ENCODE measurements at places on chromosomes 16 and 17.
A peak's percentile ranks its signal among the peaks of the same experiment; 100 is the strongest.

DNA sequence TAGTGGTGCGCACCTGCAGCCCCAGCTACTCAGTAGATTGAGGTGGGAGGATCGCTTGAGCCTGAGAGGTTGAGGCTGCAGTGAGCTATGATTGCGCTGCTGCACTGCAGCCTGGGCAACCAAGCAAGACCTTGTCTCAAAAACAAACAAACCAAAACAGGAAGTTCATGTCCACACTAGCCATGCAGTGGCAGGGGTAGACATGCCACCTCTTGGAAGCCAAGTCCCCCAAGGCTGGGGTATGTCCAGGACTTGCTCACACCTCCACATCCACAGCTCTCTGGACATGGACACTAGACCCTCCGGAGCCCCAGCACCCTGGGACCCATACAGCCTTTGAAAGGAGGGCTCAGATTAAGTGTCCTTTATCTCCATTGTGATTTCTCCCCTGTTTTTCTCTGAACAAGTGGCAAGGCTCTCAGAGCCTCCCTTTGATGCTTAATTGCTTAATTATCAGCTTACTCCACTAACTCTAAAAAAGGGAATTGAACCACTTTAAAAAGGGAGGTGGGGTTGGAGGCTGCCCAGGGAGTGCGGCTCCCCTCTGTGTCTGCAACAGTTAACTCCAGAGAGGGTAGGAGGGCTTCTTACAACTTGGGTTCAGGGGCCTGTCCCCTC is 424.6 kb upstream of the C16orf82 start:
- DNase-seq = no peak

GRCh38 chr16:74888232-74888862 is 96.6 kb downstream of the WDR59 start:
- DNase-seq = no peak

DNA sequence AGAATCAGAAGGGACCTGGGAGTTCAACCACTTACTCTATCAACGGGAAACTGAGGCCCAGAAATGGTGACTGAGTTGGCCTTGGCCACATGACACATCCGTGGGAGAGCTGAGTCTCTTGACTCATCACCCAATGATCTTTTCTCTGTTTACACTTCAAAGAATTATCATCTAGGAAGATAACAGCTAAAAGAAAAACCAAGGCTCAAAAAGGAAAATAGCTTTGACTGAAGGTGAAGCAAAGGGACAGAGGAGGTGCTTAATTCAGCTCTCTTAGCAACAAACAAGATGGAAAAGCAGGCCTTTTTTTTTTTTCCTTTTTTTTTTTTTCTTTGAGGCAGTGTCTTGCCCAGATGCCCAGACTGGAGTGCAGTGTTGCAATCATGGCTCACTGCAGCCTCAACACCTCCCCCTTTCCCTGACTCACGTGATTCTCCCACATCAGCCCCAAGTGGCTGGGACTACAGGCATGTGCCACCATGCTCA is 16.7 kb downstream of the ERCC4 start:
- no peak for DNase-seq

DNA sequence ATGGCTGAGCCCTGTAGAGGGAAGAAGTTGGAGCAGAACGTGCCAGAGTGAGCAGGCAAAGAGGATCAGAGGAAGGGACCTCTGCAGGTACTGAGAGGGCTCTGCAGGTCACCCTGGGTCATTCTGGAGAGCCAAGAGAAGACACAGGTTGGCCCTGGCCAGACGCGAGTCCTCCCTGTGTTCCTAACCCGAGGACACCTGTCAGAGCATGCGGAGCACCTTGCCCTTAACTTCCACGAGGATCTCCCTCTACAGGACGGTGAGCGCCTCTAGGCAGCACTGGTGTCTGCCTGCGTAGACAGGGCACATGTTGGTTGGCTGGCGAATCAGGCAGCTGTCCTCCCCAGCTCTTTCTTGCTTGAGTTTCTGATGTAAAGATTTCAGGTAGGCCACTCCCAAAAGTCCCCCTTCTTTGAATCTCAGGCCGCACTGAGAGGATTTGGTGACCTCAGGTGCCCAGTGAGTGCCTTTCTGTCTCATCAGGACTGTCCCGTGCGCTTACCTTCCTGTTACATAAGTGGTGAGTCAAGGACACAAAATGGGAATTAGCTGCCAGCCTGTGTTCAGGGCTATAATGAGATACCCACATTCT is 45.3 kb downstream of the MPRIP start:
- DNase-seq = peak; percentile 89

- no peak for DNase-seq
Measured at GRCh38 chr17:80151333-80151732, 4.4 kb upstream of the EIF4A3 start.

DNA sequence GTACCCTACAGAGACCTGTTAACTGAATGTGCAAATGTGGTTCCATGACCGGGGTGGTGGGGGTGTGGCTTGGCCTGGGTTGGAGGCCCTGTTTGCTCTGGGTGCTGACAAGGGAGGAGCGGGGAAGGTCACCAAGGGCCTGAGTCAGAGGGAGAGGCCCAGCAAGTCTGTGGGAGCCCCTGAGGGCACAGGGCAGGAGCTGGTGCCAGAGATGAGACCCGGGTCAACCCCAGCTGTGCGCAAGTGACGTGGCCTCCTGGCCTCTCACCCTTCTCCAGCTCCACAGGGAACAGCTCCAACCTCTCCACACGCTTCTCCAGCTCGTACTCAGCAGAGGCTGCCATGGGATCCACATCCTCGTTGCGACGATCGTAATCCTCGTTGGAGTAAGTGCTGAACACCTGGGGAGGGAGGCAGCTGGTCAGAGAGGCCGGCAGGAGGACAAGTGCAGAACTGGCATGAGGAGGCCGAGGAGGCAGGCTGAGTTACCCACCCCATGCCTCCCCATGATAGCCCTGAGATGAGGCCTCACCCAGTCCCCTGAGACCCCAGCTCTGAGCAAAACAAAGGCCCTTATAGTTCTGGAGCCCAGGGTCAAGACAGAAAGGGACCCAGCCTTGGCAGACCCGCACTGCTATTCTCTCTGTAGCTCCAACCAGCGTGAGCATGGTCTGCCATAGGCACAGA is 5.5 kb downstream of the PPP1R9B start:
- DNase-seq = no peak
